ENCODE measurements at places on chromosomes 11 and 22. TPM values are rescaled to one million over a fixed set of nuclear protein-coding genes. Genes with fewer than 3 reads are reported as not detected.
A peak's percentile ranks its signal among the peaks of the same experiment; 100 is the strongest.

GRCh38 chr11:114876234-114876633, 197.9 kb downstream of the NXPE2 start:
- no peak for DNase-seq

DNA sequence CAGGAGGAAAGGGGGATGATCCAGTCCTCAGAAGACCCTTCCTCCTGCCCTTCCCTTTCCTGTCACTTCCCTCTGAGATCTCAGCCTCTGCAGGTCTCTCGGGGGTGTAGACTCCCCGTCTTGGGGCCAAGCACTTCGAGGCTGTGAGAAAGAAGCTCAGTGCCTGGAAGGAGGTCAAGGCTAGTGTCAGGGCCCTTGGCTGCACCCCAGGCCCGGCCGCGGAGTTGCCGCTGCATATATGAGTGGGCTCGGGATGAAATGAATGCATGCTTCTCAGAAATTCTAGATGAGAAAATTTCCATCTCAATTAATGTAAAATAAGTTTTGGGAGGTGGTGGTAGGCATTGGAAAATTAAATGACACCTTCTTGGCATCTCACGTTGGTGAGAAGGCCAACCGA, 1313.7 kb downstream of the BRD1 start:
- DNase-seq = no peak

TBX10 gene
- 0.41 TPM for total RNA-seq

DNA sequence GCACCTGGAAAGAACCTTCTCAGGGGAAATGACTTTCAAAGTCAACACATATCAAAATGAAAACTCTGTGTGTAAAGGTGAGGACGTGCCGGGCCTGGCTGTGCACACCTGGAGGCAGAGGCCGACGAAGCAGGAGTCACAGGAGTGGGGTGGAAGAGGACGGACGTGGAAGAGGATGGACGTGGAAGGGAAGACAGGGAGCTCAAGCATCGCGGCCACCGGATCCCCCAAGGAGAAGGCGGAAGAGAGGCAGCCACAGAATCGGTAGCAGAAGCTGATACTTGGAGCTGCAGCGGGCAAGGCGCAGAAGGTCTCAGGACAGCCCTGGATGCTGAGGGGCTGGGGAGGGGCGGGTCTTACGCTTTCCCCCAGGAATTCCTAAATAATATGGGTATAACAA, 519.8 kb downstream of the BRD1 start:
- peak; percentile 27 for DNase-seq

GRCh38 chr11:114102993-114103896, 43.7 kb downstream of the ZBTB16 start:
- DNase-seq = no peak

DNA sequence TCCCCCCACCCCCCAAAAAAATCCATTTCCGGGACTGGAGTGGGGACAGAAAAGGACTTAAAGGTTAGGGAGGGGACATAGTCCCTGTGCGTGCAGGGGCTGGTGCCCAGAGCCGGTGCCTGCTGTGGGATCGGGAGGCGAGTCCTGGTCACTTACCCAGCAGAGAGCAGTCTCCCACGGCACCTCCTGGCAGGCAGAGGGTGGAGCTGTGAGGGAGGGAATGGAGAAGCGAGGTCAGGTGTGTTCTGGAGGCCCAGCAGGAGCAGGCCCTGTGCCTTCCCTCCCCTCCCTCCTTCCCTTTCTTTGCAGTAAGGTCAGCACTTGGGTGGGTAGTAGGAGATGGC, 28.4 kb downstream of the SHANK3 start:
- peak; percentile 33 for DNase-seq

DNA sequence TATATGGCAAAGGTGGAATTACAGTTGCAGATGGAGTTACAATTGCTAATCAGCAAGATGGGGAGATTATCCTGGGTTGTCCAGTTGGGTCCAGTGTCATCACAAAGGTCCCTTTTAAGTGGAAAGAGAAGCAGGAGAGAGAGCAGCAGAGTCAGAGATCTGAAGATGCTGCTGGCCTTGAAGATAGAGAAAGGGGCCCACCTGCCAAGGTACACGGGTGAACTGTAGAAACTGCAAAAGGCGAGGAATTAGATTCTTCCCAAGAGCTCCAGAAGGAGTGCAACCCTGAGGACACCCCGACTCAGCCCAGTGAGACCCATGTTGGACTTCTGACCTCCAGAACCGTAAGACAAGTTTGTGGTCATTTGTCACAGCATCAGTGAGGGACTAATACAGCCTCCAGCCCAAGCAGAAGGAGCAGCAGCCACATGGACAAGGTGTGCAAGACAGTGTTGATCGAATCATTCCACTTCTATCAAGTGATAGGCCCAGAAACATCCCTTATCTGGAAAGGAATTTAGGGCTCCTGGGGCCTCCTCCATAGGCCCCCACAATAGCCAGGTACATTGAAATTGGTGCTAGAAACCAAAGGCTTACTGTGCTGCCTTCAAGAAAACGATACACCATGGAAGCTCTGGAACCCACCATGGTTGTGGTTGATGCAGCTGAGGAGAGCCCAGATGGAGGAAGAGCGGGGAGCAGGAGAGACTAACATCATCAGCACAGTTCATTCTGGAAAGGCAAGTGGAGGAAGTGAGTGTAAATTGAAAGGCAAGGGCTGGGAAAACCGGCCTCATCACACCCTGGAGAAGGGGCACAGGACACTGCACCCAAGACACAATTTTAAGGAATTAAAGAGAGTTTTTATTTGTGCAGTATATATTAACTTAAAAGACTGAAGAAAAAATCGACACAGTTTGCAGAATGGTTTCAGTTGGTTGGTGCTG, 23.3 kb downstream of the SNAP29 start:
- DNase-seq = no peak

DNA sequence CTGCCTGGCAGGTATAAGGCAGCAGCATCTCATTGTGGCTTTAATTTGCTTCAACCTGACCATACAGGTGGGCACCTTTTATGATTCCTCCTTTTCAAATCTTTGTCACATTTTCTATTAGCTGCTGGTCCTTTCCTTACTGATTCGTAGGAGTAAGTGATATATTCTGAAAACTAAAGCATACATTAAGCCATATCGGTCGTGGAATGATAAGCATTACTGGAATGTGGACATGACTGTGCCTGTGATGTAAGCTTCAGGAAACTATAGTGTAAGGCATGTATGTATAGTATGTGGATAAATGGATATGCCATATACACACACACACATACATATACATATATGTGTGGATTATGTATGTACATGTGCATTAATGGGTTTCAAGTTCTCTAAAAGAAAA, 20.8 kb downstream of the YPEL1 start:
- DNase-seq = no peak

TSPAN32 gene
- 15.0 TPM for total RNA-seq

DNA sequence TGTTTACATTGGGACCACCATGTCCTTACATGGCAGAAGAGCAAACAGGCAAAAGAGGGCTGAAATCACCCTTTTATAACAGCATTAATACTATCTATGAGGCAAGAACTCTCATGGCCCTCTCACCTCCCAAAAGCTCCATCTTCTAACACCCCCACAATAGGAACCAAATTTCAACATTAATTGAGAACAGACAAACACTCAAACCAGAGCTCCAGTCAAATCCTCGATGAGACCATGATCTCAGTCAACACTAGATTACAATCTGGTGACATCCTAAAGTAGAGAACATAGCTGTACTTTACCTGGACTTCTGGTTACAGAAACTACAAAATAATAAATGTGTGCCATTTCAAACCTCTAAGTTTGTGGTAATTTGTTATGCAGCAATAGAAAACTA, 25.1 kb downstream of the OR2AG2 start:
- DNase-seq = no peak

ELMOD1 gene
- 0.41 TPM for total RNA-seq

Measured in Right ventricle myocardium inferior (tissue), 1 donor.